ENCODE measurements at places on chromosomes 2 and 18.

DNA sequence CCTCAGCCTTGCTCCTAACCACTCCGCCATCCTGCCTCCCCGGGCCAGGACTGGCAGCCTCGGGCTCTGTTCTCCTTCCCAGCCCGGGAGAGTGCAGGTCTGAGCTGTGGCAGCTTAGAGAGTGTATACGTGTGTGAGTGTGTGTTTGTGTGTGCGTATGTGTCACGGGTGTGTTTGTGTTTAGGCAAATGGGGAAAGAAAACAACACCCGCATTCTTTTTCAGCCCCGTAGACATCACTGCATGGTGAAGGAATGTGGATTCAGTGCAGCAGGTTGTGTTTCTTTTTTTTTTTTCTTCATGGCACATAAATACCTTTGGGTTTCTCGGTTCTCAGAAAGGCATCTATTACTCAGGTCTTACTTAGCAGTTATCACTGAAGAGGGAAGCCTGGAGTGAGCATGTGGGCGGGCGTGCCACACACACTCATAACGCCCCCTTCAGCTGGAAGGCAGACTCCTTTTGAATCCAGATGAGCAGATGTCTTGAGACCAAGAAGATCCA, 44.2 kb downstream of the GLI2 start:
- no peak for DNase-seq

DNA sequence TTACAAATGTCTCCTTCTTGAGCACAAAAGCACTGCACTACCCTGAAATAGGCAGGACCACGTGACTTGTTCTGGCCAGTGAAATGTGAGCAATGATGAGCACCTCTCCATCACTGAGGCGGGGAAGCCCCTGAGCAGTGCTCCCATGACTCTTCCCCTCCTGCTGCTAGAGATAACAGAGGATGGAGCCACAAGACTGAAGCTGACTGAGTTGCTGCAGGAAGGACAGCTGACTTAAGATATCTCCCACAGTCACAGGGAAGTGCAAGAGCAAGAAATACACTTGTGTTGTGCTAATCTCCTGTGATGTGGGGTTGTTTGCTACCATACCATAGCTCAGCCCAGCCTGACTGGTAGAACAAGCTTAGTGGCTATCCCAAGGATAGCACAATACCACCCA, 38.7 kb downstream of the STK39 start:
- DNase-seq: no peak

- DNase-seq: no peak
Observed at GRCh38 chr2:231935207-231935524, 9.0 kb upstream of the NPPC start.

DNA sequence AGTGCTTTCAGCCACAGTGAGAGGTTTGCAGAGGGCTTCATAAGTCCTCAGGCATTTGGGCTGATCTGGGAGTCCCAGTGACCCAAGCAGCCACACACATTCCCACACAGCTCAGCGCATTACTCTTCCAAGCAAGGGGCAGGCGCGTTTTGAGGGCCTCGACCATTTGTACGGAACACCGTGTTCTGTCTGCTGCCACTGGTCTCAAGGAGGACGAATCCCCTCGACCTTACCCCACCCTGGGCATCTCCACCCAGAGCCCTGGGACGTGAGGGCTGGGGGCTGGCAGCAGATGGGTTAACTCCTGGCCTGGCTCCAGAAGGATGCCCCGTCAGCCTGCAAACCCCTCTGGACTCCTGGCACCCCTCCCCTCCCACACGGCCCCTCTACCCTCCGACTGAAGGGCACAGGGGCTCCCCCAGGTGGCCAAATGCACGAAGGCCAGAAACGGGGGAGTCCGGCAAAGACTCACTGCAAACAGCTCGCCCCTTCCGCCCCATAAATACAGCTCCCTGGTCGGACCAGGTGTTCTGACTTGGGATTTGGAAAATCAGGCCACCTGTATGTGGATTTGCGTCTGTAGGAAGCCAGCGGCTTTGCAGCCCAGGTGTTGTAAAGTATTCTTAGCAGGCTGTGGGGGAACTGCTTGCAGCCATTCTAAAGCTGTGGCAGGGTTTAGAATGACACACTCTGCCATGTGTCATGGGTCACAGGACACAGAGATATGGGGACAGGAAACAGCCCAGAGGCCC, 33.6 kb upstream of the PTMA start:
- no peak for DNase-seq

DNA sequence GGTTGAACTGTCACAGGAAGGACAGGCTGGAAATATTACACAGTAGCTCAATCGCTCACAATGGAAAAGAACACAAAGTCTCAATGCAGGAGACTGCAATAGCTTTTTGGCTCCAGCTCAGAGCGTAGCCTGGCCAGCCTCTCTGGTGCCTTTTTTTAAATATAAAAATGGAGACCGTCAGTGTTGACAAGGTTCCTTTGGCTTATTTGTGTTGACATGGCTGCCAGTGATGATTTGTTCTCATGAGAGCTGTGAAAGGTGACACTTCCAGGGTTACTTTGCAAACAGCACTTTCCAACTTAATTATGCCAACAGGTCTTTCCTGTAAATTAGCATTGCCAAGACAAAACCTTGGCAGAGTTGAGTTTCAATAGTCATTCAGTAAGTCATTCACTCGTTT, 70.8 kb downstream of the KCNE4 start:
- peak; percentile 70 for DNase-seq

DNA sequence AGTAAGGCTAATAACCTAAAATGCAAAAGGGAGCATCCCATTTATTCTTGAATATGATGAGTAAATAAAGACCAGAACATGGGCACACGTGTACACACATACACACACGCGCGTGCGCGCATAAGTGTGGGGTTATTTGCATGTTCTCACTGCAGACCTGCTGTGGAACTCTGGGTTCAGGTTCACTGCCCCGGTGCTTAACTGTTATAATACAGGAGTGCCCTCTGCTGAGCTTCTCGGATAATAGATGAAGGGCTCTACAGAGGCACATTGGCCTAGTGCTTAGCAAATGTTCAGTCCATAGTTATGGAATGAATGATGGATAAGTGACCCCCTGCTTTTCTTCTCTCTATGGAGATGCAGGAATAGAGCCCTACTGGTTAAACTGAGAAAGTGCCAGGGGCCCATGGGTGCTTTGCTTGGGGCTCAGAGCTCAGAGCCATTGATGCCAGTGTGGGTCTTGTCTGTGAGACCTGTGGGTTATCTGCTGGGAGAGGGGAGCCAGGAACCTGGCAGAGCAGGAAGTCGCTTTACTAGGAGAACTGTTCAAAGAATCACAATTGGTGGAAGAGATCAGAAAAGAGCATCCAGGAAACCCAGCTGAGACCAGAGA, 3.6 kb upstream of the ARL4C start:
- DNase-seq: peak; percentile 73

DNA sequence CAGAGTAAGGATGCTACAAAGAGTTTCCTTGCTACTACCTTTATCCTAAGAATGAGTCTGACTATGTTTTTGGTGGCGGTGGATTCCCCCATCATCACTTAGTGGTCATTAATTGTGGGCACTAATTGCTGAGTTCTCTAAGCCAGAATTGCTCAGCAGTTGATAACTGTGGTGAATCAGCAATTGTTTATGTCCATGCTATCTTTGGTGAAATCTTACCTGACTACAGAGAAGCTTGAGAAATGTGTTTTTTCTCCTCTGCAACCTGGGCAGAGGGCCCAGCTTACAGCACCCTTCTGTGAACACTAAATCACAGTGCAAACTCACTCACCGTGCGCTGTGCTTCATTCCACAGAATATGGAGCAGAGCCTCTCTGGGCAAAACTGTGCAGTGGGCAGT, 683.6 kb downstream of the CNTNAP5 start:
- no peak for DNase-seq

DNA sequence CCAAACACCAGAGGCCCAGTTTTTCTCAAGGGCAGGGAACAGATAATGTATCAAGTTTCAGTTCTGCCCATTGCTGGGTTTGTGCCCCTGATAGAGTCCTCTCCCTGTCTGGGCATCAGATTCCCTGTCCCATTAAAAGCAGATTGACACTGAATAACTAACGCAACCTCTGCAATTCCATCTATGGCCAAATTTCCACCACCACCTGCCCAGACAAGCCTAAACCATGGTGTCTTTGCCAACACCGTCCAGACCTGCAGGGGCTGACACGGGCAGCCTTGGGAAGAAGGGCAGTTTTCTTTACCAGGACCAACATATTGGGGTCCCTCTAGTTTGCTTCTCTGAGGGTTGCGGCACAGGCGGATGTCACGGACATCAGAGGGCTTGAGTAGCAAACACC, 26.4 kb upstream of the PAX8 start:
- no peak for DNase-seq

DNA sequence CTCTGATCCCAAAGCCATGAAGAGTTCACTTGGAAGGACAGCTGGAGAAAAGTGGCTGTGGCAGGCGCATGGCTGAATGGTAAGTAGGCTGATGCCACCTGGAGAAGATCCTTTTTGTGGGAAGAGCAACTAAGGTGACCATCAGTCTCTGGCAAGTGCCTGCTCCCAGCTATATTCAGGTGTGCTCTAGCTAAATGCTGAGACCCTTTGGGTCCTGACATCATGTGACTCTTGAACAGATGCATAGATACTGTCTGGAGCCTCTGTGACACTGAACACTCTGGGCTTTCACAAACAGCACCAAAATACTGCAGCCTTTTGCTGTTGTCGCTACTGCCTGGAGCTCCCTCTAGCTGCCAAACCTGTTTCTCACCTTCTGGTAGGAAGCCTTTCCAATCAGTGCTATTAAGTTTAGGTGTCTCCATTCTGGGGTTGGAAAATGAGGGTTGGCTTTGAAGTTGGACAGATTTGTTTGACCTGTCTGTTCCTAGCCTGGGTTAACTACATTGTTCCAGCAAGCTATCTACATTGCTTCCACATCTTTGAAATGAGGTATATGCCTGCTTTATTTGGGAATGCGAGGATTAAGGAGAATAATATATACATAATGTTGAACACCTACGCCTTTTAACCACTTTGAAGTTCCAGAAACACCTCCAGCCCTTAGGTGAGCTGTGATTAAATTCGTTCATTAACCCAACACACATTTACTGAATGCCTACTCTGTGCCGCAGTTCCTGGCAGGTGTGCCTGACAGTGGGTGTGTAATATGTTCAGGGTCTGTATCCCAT, 3.1 kb downstream of the EGR4 start:
- peak; percentile 23 for DNase-seq

DNA sequence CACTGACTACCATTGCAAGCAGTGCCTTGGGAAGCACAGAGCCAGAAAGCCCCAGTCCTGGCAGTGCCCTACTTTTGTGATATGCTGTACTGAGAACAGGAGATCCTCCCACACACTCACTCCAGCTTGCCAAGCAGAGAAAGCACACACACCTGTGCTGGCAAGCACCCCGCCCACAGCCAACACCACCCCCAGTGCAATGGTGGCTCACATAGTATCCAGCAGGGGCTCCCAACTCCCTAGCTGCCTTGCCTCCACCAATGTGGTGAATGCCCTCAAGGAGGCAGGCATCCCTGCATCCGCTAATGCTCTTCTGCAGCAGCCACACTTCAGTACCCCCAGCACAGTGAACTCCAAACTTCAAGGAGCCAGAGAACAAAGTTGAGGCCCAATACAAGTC, 1655.8 kb downstream of the SUCLG1 start:
- no peak for DNase-seq

DNA sequence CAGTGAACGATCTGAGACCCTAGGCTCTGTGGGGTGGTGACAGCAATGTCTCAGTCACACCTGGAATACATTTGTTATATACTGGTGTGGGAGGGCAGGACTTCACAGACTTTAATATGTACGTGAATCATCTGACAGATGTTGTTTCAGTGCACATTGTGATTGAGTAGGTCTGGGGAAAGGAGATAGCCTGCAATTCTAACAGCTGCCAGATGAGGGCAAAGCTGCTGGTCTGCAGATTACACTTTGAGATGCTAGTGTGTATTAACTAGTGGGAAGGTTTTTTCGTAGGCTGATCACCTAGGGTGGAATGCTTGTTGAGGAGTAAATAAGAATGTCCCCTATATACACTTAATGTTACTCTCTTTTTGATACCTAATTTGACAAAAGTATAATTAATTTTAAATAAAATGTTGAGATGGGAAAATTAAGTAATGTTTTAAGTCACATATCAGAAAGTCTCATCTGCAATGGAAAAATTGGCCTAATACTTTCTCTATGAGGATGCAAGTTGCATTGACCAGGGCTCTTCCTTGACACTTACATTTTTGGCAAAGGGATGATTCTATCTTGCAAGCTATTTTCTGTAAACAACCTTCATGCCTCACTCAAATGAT, 496.9 kb upstream of the HNMT start:
- DNase-seq: no peak

GRCh38 chr2:128768041-128768440, 449.4 kb upstream of the HS6ST1 start:
- no peak for DNase-seq

- DNase-seq: no peak
Observed at GRCh38 chr2:134454931-134455330, 201.1 kb downstream of the MGAT5 start.

DNA sequence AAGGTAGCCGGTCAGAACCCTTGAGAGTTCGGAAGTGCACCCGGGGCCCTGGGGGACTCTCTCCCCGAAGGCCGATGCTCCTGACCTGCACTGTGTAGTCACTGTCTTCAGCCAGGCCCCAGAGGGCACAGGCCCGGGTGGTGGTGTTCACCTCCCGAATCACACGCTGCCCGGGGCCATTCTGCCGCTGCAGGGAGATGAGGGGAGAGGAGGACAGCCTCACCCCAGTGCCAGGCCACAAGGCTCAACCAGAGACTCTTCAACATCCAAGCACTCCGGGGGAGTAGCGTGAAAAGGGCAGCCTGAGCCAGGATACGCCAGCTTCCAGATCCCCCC, 1.1 kb downstream of the FNDC4 start:
- no peak for DNase-seq

- no peak for DNase-seq
Observed at GRCh38 chr2:191597186-191597751, 80.7 kb upstream of the NABP1 start.

GRCh38 chr2:166417669-166418068, 41.9 kb upstream of the SCN9A start:
- peak; percentile 2 for DNase-seq

- no peak for DNase-seq
Observed at GRCh38 chr18:12028674-12029073, 47.4 kb downstream of the IMPA2 start.

DNA sequence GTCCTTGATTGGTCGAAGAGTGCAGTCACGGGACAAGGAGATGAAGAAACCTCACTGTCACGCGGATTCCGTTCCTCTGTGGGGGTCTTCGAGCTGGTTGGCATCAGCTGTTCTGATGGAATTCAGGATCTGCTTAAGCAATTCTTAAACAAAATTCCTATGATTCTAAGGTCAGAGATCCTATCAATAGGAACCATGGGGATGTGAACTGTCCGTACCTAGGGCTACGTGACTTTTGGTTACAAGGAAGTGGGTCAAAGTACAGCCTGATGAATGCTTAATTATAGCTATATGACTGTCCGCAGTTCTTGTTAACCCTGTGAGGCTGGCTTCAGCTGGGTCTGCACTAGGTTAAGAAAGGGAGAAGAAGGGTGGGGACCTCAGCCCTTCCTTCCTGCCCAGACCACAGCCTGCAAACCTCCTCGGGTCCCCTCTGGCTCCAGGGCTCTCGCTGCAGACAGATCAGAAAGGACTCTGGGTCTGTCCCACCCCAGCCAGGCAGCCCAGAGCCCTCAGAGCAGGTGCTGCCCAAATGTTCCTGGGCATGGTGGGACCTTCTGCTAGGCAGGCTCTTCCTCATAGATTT, 44.2 kb upstream of the TAF1B start:
- no peak for DNase-seq

GRCh38 chr18:13603304-13604019, 122.9 kb downstream of the FAM210A start:
- no peak for DNase-seq

- no peak for DNase-seq
Observed at GRCh38 chr2:176592216-176592615, 323.0 kb downstream of the MTX2 start.

Data from NCI-H1436 (cell line).